ENCODE measurements at places on chromosomes 12 and 14.
A peak's percentile ranks its signal among the peaks of the same experiment; 100 is the strongest.

DNA sequence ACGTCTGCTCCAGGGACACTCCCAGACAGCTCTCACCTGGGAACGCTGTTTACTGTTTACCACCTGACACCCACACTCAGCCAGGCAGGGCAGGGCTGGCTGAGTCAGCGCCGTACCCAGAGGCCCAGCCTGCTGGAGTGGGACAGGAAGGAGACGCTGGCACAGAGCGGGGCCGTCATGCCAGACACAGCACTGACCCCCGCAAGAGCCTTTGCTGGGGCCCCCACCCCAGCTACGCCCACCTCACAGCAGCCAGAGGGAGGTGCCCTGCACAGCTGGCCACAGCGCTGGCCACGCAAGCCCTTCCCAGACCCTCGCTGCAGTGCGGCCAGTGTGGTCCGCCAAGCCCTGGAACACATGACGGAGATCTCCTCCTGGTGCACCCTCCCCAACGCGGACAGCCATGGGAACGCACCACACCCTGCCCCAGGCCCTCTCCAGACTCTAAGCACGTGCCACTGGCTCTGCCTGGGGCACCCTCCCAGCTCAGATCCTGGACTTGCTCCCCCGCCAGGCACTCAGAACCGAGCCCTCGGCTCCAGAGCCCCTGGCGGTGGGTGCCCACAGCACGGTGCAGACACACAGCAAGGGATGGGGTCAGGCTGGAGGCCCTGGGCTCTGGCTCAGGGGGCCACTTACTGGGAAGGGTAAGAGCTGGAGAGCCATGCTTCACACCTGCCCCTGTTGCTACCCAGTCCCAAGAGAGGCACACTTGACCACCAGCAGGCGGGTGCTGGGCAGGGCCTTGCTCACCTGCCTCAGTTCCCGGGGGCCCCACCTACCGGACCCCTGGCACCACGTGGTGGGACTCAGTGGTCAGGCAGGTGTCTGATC is 5.7 kb downstream of the AHNAK2 start:
- no peak for DNase-seq

GRCh38 chr14:59247801-59248584 is 59.5 kb downstream of the DAAM1 start:
- DNase-seq, result no peak

GRCh38 chr12:131493068-131493826 is 217.6 kb upstream of the SFSWAP start:
- no peak for DNase-seq

DNA sequence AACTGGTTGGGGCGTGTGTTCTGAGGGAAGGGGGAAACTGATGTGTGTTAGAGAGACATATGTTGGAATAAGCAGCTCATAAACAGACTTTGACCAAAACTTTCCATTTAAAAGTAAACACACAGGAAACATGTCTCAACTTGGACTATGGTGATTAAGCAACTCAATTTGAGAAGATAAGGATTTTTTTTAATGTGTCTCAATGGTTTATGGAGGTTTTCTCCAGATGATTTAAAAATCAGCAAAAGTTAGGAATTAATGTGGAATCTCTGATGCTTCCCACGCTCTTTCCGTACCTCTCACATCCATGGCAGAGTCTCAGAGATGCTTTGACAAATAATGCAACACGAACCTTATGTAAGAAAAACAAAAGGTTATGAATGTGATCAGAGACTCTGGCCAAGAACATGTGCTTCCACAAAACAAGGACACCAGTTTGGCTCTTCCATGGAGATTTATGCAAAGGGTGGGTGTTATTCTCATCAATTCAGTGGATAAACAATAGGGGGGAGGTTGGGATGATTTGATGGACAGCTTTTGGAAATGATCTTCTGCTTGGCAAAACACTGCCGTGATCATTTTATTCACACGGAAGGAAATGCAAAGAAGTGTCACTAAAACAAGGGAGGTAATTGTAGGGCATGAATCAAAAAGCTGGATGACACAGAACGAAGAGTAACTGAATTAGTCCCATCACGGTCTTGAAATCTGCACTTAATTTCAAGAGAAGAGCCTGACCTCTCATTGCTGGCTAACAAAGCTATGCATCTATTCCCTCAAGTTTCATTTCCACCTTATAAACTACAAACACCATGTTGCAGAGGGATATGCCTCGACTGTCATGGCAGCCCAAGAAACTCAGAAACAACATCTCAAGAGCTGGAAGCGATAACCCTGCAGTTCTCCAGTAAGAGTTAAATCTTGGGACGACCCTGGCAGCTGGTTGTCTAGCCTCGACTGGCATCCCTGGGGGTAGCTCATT is 76.5 kb downstream of the FOXN3 start:
- no peak for DNase-seq

DNA sequence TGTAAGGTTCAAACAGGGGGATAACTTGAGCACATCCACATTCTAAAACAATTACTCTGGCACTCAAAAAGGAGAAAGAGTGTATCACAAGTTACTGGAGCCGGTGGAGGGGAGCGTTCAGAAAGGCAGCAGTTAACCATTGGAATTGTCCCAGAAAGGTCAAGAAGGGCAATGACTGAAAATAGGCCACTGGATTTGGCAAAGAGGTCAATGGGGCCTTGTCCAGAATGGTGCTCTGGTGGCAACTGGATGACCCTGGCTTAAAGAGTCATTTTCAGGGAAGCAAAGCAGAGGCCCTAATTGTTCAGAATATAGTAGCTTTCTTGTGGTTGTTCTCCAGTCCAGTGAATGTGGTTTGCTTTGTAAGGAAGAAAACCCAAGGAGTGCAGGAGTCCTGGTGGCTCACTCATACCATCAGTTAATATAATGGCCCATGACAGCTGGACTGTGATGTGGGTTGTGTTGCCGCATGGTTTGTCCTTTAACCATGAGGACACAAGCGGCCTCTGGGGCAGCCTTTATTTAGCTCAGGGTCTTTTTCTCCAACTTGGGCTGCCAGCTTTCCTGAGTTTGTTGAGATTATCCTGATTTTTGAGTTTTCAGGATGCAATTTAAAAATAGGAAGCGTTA is 142.8 kb upstream of the PELI2 start:
- DNase-seq, result no peak

DNA sequence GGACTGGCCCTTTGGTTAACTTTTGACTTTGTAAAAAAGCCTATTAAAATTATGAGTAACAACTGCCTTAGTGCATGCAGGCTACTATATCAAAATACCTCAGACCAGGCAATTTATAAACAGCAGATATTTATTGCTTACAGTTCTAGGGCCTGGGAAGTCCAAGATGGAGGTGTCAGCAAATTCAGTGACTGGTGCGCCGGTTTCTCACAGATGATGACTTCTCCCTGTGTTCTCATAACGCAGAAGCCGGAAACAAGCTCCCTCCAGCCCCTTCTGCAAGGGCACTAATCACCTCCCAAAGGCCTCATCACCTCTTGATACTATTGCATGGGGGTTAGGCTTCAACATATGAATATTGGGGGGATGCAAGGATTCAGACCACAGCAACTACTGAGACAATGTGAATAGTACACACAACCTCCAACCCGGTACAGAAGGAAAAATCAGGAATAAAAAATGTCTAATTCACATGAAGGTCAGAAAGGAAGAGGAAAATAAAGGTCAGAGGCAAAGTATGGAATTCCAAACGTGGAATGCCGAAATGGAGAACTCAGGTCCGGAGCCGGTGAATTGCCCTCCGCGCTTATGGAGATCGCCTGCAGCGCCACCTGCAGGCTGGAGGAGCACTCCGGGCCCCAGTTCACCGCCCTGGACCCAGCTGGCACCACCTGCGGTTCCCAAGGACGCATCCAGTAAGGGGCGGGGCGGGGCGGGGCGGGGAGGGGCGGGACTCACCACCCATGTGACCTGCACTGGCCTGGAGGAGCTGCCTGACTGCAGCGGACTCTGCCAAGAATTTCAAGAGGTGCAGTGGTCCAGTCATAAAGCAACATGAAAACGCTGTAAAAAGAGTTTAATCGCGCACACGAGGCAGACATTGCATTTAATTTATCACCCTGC is 203.4 kb downstream of the KIF26A start:
- DNase-seq, result no peak

- DNase-seq, result peak; percentile 54
Measured at GRCh38 chr14:21241218-21241819, 27.9 kb downstream of the HNRNPC start.

DNA sequence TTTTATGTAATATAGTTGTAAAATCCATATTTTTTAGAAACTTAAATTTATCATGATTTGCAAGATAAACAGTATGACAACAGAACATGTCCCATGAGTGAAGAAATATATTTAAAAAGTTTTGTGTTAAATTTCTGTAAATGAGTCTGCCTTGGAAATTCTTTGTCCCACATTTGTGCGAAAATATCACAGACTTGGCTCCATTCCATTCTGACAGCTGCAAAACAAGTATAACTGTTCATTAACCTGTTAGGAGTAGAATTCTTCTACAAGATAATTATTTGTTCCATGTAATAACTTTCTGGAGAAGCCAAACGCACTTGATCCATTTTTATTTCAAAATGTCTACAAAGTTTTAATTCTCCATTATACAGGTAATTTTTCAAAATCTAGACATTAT is 37.9 kb downstream of the MDM1 start:
- no peak for DNase-seq

DNA sequence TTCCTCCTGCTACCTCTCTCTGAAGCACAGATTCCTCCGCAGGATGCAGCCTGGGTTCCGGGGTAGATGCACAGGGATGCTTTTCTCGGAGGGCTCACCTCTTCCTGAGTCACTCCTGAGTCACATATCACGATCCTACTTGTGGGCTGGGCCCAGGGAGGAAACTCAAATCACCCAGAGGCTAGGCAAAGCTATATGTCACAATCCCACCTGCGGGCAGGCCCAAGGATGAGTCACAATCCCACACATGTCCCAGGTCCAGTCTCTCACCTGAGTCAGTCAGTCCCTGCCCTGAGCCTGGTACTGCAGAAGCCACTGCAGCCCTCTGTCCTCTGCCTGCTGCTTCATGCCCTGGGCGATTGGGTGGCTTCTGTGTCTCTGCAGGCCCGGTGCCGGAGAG is 149.0 kb upstream of the GSC start:
- DNase-seq, result no peak

DNA sequence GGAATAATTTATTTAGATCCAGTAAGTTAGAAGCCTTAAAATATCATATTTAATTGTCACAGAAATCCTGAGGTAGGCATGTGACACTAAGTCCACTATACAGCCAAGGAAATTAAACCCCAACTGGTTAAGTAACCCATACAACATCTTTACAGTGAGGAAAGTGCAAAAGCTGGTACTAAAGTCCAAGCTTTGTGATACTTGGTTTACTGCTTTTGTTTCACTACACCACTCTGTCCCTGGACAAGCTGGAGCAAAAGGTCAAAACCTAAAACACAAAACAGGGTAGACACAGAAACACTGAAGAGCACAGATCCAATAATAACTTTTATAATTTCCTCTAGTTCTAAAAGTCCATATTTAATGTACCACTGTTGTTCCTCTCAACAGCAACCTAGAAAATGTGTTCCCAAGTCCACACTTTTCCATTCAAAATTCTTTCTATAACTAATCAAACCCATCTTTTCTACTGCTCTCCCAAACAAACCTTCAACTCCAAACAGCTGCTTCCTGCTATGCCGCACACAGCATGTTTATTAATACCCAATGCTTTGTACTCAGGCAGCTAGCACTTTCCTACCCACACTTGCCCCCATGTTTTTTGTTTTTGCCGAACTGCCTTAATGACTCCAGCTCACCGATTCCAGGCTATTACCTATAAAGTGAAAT is 90.9 kb downstream of the MED13L start:
- DNase-seq, result no peak

DNA sequence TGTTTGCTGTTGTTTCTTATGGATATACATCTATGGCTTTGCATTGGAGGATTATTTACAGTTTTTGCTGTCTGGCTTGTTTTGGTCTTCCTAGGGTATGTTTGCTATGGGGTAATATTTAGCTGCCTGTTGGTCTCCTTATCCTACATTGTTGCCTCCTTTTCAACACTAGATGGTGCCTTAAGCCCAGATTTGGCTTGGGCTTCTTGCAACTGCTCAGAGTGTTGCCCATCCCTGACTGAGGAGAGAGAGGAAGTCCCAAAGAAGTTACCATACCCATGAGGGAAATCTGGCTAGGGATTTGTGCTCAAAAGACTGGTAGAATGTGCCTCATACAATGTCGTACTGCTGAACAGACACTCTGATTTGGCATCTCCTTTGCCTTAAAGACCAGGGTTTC is 94.6 kb upstream of the MUCL1 start:
- peak; percentile 15 for DNase-seq

- no peak for DNase-seq
Measured at GRCh38 chr12:6067152-6067916, 57.1 kb downstream of the VWF start.

GRCh38 chr14:30861200-30861599 is 13.2 kb upstream of the COCH start:
- no peak for DNase-seq

- DNase-seq, result no peak
Measured at GRCh38 chr12:128813392-128813791, 10.4 kb downstream of the SLC15A4 start.

GRCh38 chr12:82047446-82047845 is 288.3 kb upstream of the PPFIA2 start:
- DNase-seq, result no peak

- DNase-seq, result no peak
Measured at GRCh38 chr14:23428686-23429495, 6.6 kb downstream of the MYH7 start.

- no peak for DNase-seq
Measured at GRCh38 chr14:31207287-31207754, 272 bp downstream of the HECTD1 start.

DNA sequence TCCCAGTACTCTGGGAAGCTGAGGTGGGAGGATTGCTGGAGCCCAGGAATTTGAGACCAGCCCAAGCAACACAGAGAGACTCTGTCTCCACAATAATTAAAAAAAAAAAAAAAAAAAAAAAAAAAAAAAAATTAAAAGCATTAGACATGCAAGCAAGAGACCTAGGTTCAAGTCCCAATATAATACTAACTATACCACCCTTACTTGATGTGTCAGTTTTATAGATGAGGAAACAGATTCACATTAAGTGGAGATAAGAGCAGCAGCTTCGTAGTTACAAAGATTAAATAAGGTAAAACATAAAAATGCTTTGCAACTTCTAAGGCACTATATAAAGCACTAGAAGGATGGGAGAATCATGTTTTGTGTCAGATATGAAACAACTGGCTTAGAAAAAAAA is 9.1 kb downstream of the PPTC7 start:
- DNase-seq, result no peak

GRCh38 chr12:115378291-115378690 is 694.3 kb upstream of the TBX3 start:
- no peak for DNase-seq

GRCh38 chr12:123263196-123263817 is 8.3 kb downstream of the CDK2AP1 start:
- no peak for DNase-seq

Measured in CD4-positive, alpha-beta T cell treated with Interleukin-12 subunit alpha and Interleukin-12 subunit beta, for 1 hour (primary cell).